GM23338 (cell line): ENCODE measurements at places on chromosomes 6 and 20. TPM values are rescaled to one million over a fixed set of nuclear protein-coding genes. Genes with fewer than 3 reads are reported as not detected.
A peak's percentile ranks its signal among the peaks of the same experiment; 100 is the strongest.

The TMC2 gene
- total RNA-seq = 0.12 TPM in 1 of 2 replicates, not detected in the other

The RAET1G gene
- total RNA-seq = not detected in 2 replicates

DNA sequence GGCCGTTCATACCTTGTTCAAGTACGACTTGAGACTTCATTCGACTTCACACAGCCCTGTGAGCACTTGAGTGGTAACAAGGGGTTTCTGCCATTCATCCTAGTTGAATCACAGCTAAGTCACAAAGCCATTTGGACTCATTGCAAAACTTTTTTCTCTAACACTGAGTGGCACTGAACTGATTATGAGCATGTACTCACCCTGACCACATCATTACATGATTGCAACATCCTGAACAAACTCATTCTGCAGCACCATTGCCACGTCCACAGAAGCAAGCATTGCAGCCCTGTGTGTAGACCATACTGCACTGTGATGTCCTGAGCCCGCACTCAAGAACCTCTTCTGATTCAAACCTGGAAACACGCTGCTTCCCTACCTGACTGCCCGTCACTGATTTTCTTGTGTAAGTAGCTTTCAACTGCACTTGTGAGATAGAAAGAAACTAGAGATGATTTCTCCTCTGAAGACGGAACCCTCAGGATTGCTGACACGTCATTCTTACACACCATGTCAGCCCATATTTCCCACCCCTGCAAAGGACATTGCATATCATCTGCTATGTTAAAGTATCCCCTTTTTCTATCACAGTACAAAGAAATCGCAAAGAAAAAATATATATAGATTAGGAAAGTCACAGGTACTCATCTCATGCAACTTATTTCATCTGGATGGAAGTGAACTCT lies 81.6 kb downstream of the C6orf118 start:
- H3K27me3 ChIP-seq = no peaks in the 10 kb centered on the region
- no peak overlapping the region for H3K27ac ChIP-seq
- no peaks in the 10 kb centered on the region for H3K36me3 ChIP-seq

DNA sequence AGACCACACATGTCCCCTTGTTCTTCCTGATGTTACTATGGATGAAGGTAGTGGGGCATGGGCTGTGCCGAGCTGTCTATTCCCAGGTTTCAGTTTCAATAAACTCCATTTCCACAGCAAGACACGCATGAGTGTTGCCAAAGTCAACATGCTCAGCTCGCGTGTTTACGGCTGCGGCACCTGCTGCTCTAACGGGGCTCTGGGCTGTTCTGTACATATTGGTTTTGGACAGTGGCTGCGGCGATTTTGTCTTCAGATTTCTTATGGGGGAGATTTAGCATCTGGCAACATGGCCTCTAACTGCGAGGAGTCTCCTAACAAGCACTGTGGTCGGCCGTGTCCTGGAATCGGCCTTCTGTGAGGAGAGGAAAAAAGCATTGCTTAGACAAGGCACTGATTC lies 58.6 kb downstream of the TMEM242 start:
- no peak overlapping the region for H3K4me3 ChIP-seq
- no peak overlapping the region for H3K27ac ChIP-seq
- no peaks in the 10 kb centered on the region for H3K36me3 ChIP-seq
- DNase-seq = no peak

GRCh38 chr6:150600301-150601017 lies 774 bp downstream of the PLEKHG1 start:
- peak overlapping the region; percentile 80 for H3K4me3 ChIP-seq
- H3K27me3 ChIP-seq = peaks cover 62% of the 10 kb centered on the region
- peaks cover 7% of the 10 kb centered on the region; the same call in 1 of the 2 replicates for H3K4me1 ChIP-seq
- no peak overlapping the region for H3K27ac ChIP-seq

- peak overlapping the region; percentile 96 for H3K27ac ChIP-seq
- peak overlapping the region; percentile 94 for H3K4me3 ChIP-seq
- peaks cover 34% of the 10 kb centered on the region for H3K36me3 ChIP-seq
- H3K27me3 ChIP-seq = no peaks in the 10 kb centered on the region
- peak; percentile 85 for DNase-seq
- H3K4me1 ChIP-seq = peaks cover 6% of the 10 kb centered on the region
Measured at GRCh38 chr6:30722280-30723112, 2.3 kb downstream of the TUBB start.
